ENCODE measurements at places on chromosomes 2 and 18. TPM values are rescaled to one million over a fixed set of nuclear protein-coding genes. Genes with fewer than 3 reads are reported as not detected.

BMP10 gene
- polyA plus RNA-seq = not detected

ACMSD gene
- polyA plus RNA-seq = not detected

RAB27B gene
- not detected for polyA plus RNA-seq

AOX1 gene
- not detected for polyA plus RNA-seq

DNA sequence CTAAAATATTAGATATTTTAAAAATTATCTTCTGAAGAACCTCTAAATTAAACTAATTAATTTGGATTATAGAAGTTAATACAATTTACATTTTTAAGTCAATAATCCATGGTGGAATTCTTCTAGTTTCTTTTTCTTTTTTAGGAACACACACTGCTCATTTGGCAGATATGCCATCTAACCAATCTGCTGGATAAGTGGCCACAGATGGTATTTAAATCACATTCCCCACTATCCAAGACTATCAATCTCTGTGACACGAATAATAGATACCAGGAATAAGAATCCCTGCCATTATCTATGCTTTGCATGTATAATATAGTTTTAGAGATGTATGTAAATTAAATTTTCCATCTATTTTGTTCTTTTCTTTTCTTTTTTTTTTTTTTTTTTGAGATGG, 58.5 kb downstream of the CABYR start:
- no peak for DNase-seq
- no peaks in the 10 kb centered on the region for H3K4me1 ChIP-seq
- H3K27me3 ChIP-seq = no peaks in the 10 kb centered on the region
- no peak overlapping the region for H3K4me3 ChIP-seq
- H3K27ac ChIP-seq = no peak overlapping the region
- H3K36me3 ChIP-seq = no peaks in the 10 kb centered on the region

DNA sequence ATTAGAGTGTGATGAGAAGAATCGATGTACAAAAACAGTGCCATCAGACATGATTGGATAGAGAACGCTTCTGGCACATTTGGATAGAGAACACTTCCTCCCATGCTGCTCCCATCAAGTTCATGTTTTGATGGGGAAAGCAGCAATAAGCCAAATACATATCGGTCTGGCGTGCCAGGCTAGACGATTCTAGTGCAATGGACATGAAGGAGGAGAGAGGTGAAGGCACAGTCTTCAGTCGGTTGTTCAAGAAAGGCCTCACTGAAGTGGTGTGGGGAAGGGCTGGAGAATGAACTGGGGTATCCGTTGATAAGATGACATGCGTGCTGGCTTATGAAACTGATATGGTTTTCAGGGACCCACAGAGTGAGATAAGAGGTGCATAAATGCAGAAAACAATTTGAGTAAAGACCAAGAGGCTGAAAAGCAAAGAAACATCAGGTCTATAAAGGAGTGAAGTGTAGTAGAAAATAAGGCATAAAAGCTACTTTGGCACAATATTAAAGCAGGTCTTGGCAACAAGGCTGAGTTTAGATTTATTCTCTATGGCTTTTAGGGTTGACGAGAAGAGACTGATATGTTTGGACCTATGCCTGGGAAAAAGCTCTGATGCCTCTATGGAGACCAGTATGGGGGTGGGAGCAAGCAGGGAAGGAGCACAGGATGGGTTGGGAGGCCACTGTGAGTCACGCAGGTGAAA, 117.6 kb upstream of the PIEZO2 start:
- no peak overlapping the region for H3K27ac ChIP-seq
- H3K36me3 ChIP-seq = no peaks in the 10 kb centered on the region
- no peak overlapping the region for H3K4me3 ChIP-seq
- H3K27me3 ChIP-seq = no peaks in the 10 kb centered on the region
- no peak for DNase-seq

- H3K4me1 ChIP-seq = no peaks in the 10 kb centered on the region
- no peak overlapping the region for H3K27ac ChIP-seq
- no peak for DNase-seq
- H3K4me3 ChIP-seq = no peak overlapping the region
- no peaks in the 10 kb centered on the region for H3K36me3 ChIP-seq
- no peaks in the 10 kb centered on the region for H3K27me3 ChIP-seq
These were observed 40.9 kb downstream of the GATA6 start for GRCh38 chr18:22210311-22210754.

GRCh38 chr2:113341191-113341869, 62.6 kb upstream of the PAX8 start:
- H3K27ac ChIP-seq = no peak overlapping the region
- no peak overlapping the region for H3K4me3 ChIP-seq
- DNase-seq = no peak
- H3K4me1 ChIP-seq = no peaks in the 10 kb centered on the region

- H3K27ac ChIP-seq = no peak overlapping the region
- H3K4me3 ChIP-seq = no peak overlapping the region
- DNase-seq = no peak
- H3K36me3 ChIP-seq = no peaks in the 10 kb centered on the region
These were observed 241.7 kb upstream of the DOK6 start for GRCh38 chr18:69158944-69159343.

DNA sequence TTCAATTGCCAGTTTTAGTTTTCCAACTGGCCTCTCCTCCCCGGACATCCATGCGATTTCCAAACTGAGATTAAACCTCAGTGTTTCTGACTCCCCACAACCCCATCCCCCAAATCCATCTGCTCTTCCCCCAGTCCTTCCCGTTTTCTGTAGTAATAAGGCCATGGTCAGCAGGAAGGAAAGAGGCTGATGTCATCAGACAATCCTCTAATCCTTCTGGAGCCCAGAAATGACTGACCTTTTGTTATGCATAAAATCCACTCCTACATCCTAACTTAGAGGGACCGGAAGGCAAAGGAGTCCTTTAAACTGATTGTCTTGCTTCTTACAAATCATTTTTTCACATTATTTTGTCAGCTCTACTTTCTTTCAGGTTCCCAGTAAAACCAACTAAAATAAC, 155.8 kb downstream of the INO80D start:
- H3K36me3 ChIP-seq = no peaks in the 10 kb centered on the region
- peaks cover 8% of the 10 kb centered on the region for H3K27me3 ChIP-seq
- H3K4me1 ChIP-seq = peaks cover 7% of the 10 kb centered on the region

DNA sequence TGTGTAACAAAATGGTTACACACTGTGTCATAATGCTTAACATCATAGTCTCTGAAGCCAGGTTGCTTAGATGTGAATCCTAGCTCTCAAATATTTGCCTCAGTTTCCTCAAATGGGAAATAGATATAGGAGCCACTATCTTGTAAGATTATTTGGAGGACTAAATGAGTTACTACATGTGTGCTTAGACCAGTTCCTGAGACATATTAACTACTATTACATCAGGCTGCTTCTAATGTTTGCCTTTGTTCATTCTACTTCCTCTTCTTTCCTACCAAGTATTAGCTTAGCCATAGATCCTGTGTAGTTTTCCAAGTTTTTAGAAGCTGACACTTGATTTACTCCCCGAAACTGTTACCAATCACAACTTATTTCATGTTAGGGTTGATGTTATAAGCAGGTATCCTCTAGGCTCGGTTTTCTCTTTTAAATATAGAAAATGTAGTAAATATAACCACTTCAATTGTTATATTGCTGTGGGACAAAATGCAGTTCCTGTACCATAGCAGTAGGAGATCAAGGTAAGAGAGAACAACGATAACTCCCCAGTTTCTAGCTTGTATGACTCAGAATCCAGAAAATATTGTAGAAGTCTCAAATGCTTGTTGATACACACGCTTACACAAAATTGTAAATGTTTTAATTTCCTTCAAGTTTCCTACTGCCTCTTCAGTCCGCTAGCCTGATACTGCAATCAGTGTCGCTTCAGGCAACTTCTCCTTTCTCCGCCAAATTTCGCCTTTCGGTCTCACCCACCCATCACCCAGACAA, 751 bp upstream of the DNAJC10 start:
- peaks cover 24% of the 10 kb centered on the region for H3K4me1 ChIP-seq
- peak overlapping the region; percentile 96 for H3K4me3 ChIP-seq
- H3K27me3 ChIP-seq = peaks cover 6% of the 10 kb centered on the region
- DNase-seq = no peak
- peaks cover 2% of the 10 kb centered on the region for H3K36me3 ChIP-seq

DNA sequence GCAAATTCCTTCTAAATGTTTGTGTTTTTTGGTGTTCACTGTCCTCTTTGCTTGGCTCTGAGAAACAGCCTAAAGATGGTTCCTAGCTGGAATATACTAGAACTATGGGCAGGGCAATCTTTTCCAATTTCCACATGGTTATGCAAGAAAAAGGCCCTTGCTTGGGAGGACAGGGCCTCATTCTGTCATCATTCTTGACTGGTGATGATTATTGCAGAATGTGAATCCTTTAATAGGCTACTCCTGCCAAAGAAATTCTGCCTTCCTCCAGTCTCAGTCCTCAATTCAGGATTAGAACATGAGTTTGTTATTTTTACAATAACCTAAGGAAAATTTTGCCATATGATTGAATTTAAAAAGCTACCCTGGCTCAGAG, 218.7 kb downstream of the HNMT start:
- no peaks in the 10 kb centered on the region for H3K27me3 ChIP-seq
- no peaks in the 10 kb centered on the region for H3K36me3 ChIP-seq
- H3K27ac ChIP-seq = no peak overlapping the region
- no peak overlapping the region for H3K4me3 ChIP-seq
- no peaks in the 10 kb centered on the region for H3K4me1 ChIP-seq
- no peak for DNase-seq
